Activated CD4-positive, alpha-beta T cell treated with anti-CD3 and anti-CD28 coated beads for 36 hours (primary cell): ENCODE measurements at places on chromosomes 3 and 15. TPM values are rescaled to one million over a fixed set of nuclear protein-coding genes. Genes with fewer than 3 reads are reported as not detected.

PLCB2 gene
- 67.9 TPM for total RNA-seq

ANKRD34C gene
- not detected for total RNA-seq

AGBL1 gene
- 0.04 TPM for total RNA-seq

ROPN1 gene
- not detected for total RNA-seq

SCG5 gene
- total RNA-seq = 0.91 TPM

GRK7 gene
- not detected for total RNA-seq

ITIH1 gene
- total RNA-seq = not detected

RHOV gene
- total RNA-seq = 0.25 TPM

AADACL2 gene
- not detected for total RNA-seq

CCR3 gene
- not detected for total RNA-seq

TEX55 gene
- not detected for total RNA-seq

CPEB1 gene
- total RNA-seq = 0.18 TPM

KCNAB1 gene
- total RNA-seq = not detected

AGTR1 gene
- not detected for total RNA-seq

ITGA11 gene
- 2.9 TPM for total RNA-seq

HDC gene
- 0.18 TPM for total RNA-seq

BFSP2 gene
- total RNA-seq = 0.21 TPM

GOLGA6L7 gene
- not detected for total RNA-seq

LRTM1 gene
- total RNA-seq = not detected

SERPINI2 gene
- total RNA-seq = not detected

UBAP1L gene
- total RNA-seq = 3.2 TPM

SNX4 gene
- 36.3 TPM for total RNA-seq

B3GALNT1 gene
- 0.60 TPM for total RNA-seq

CAMP gene
- total RNA-seq = not detected

MOBP gene
- not detected for total RNA-seq

ELP6 gene
- total RNA-seq = 40.3 TPM

OSBPL10 gene
- 11.2 TPM for total RNA-seq

LMAN1L gene
- not detected for total RNA-seq

COL6A5 gene
- not detected for total RNA-seq

VWA5B2 gene
- total RNA-seq = not detected

GABRR3 gene
- total RNA-seq = not detected

LMCD1 gene
- total RNA-seq = 3.1 TPM

GOLGA6A gene
- not detected for total RNA-seq

CRYBG3 gene
- total RNA-seq = 4.2 TPM

ZPLD1 gene
- total RNA-seq = not detected

NDN gene
- 1.2 TPM for total RNA-seq

KIF23 gene
- 48.0 TPM for total RNA-seq

KBTBD8 gene
- total RNA-seq = 9.2 TPM

ECT2 gene
- 40.6 TPM for total RNA-seq

PLA2G4E gene
- not detected for total RNA-seq

TMEM44 gene
- 4.7 TPM for total RNA-seq

SST gene
- total RNA-seq = not detected

MASP1 gene
- total RNA-seq = not detected

FRMD4B gene
- 8.3 TPM for total RNA-seq

HRH1 gene
- 0.98 TPM for total RNA-seq

SLC7A14 gene
- not detected for total RNA-seq

SAMD7 gene
- total RNA-seq = not detected

OR5AC2 gene
- not detected for total RNA-seq

CCK gene
- not detected for total RNA-seq

CAND2 gene
- total RNA-seq = 2.1 TPM

CHAC1 gene
- total RNA-seq = 32.2 TPM
